ENCODE measurements at places on chromosomes 12 and 14.

DNA sequence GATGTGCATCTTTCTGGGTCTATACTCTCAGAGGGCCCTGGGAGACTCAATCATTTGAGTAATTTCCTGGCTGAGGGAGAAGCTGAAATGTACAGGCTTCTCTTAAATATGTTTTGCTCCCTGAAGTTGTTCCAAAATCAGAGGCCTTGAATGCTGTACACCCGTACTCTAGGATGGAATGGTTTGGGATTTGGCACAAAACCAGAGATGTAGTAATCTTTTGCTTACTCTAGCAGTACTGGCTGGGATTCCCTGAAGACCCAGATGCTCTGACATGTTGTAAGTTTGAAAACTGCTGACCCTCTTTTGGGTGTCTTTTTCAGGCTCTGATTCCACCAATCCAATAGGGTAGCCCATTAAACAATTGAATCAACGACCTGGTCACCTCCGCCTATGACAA lies 10.4 kb downstream of the ACACB start:
- DNase-seq = no peak

DNA sequence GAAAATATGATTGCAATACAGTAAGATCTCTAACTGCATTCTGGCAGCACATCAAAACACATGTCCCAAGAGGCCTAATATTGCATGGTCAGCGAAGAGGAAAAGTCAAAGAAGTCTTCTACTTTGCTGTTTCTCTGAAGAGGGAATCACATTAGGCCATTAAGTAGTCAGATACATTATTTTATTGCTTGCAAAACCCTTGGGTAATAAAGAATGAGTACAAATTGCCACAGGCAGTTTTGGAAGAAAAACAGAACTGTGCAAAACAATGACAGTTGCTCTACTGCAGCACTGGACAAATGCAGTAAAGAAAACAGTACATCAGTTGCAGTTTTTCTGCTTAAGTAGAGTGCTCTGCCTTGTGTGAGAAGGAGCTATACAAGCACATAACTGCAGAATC lies 211.9 kb downstream of the MED13L start:
- no peak for DNase-seq

GRCh38 chr14:51269634-51270033 lies 29.6 kb downstream of the TMX1 start:
- no peak for DNase-seq

DNA sequence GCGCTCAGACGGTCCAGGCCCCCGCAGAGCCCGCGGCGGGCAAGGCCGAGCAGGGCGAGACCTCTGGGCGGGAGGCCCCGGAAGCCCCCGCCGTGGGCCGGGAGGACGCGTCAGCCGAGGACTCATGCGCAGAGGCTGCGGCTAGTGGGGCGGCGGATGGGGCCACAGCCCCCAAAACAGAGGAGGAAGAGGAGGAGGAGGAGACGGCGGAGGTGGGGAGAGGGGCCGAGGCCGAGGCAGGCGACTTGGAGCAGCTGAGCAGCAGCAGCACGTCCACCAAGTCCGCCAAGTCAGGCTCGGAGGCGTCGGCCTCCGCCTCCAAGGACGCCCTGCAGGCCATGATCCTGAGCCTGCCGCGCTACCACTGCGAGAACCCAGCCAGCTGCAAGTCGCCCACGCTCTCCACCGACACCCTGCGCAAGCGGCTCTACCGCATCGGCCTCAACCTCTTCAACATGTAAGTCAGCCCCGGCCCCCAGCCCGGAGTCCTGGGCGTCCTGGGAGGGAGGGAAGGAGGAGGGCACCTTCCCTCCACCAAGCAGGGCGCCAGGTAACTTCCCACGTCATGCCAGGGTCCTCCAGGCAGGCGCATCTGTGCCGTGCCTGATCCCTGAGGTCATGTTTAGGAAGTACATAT lies 72.4 kb downstream of the IQSEC3 start:
- no peak for DNase-seq

DNA sequence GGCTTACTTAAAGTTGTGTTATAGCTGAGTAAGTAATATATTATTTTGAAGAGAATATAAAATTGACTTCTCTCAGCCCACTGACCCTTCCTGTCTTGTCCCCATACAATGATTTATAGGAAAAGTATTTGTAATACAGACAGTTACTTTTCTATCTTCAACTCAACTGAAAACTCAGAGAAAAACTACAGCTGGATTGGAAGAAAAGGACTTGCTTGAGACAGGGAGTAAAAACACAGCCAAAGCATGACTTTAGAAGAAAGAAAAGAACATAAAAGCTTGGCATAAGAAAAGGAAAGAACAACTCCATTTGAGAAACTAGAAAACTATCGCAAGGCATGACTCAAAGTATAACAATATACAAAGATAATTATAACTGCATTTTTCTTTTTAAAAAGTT lies 57.5 kb downstream of the MSRB3 start:
- no peak for DNase-seq

GRCh38 chr12:4900327-4900726 lies 9.4 kb upstream of the KCNA1 start:
- DNase-seq = no peak

DNA sequence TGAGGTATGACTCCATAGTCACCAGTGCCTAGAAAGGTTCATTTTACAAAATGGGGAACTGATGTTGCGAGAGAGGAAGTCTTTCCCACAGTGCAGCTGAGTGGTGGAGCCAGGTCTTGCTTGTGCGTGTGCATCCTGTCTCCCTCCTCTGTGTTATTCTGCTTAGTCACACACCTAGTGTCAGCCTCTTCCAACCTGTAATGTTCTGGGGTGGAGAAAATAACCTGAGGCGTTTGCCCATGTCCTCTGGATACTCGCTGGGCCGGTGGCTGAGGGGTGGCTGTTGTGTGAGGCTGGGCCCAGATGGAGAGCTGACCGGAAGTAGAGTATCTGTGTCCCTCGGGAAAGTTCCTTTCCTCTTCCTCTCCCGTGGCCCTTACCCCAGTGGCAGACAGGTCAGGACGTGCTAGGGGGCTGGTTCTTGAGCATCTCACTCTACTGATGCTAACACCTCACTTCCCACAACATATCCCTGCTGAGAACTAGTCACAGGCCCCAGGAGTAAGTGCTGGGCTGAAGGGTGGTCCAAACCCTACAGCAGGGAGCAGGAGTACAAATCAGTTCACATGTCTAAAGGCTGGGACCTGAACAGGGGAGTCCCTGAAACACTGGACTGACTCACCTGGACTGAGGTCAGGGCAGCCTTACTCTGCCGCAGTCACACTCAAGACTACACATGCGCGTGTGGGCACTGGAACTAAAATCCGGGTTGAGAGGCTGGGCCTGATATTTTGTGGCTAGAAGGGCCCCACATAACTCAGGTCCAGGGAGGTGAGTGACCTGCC lies 7.0 kb downstream of the MLF2 start:
- peak; percentile 50 for DNase-seq

GRCh38 chr14:64773046-64773445 lies 68.8 kb downstream of the PLEKHG3 start:
- DNase-seq = no peak

DNA sequence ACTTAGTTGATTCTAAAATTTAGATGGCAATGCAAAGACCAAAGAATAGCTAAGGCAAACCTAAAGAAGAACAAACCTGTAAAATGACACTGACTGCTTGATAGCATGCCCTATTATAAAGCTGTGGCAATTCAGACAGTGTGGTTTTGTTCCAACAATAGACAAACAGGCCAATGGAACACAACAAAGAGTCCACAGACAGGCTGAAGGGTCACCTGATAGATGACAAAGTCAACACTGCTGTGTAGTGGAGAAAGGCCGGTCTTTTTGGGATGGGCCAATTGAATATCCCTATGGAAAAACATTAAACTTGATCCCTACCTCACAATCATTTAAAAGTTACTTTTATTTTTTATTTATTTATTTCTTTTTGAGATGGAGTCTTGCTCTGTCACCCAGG lies 33.8 kb upstream of the SLC25A3 start:
- DNase-seq = no peak

DNA sequence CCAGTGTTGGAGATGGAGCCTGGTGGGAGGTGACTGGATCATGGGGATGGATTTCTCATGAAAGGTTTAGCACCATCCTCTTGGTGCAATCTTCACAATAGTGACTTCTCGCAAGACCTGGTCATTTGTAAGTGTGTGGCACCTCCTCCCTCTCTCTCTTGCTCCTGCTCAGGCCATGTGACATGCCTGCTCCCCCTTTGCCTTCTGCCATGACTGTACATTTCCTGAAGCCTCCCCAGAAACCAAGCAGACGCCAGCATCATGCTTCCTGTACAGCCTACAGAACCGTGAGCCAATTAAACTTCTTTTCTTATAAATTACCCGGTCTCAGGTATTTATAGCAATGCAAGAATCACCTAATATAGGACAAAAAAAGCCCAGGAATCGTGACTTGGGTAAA lies 171.0 kb upstream of the FOXN3 start:
- DNase-seq = no peak

DNA sequence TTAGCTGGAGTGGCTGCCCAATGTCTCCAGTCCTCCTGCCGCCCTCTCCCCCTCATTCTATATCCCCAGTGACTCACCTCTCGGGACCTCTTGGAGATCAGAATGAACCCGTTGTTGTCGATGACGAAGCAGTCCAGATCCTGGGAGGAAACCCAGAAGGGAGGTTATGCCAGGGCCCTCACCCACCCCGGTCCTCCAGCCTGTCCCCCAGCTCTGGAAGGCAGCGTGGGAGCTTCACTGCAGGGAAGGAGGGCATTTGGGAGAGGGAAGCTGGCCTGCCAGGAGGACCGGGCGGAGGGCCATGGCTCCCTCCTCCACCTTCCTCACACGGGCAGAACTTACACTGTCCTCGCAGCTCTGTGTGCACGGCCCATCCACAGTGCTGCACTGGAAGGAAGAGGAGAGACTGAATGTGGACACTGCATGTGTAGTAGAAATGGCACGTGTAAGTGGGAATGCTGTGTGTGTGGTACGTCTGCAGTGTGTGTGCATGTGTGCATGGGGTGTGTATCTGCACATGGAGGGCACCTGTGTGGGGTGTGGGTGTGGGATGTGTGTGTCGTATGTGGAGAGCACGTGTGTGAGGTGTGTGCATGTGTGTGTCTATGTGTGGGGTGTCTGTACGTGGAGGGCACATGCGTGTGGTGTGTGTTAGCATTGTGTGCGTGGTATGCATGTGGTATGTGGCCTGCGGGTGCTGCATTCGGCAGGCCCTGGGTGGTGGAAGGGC lies 10.0 kb upstream of the LRTM2 start:
- no peak for DNase-seq

DNA sequence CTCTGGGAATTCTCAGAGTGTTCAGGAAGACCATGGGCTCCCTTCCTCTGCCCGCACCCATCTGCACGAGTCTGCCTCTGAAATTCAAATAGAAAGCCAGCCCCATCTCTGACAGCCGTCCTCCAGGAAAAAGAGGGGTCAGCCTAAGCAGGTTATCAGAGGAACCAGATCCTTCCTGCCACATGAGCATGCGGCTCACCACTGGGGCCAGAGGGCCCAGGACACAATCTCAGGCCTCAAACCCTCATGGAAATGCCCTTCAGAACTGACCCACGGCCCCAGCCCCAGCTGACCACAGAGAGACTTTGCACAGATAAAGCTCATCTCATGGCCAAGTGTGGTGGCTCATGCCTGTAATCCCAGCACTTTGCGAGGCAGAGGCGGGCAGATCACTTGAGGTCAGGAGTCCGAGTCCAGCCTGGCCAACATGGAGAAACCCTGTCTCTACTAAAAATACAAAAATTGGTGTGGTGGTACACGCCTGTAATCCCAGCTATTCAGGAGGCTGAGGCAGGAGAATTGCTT lies 23.2 kb downstream of the PXN start:
- DNase-seq = no peak
